Fibroblast of skin of scalp (primary cell): ENCODE measurements at places on chromosomes 7 and 10.

DNA sequence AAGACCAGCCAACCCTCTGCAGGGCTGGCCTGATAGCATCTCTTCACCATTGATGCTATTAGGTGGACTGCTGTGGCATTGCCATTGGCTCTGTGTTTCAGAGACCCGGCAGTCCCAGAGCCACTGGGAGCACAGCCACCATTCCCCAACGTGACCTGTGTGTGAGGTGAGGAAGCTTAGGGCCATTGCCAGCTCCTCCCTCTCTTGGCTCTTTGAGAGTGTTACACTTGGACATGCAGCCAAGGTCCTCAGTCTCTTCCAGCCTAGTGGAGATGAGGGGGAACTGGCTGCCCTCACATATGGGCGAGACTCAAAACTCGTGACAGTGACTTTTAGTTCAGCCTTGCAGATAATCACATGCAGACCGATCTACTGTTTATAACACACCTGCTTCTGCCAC lies 39.3 kb upstream of the HMX3 start:
- no peak for DNase-seq

GRCh38 chr7:76133164-76133775 lies 68.4 kb upstream of the SRRM3 start:
- no peak for DNase-seq

DNA sequence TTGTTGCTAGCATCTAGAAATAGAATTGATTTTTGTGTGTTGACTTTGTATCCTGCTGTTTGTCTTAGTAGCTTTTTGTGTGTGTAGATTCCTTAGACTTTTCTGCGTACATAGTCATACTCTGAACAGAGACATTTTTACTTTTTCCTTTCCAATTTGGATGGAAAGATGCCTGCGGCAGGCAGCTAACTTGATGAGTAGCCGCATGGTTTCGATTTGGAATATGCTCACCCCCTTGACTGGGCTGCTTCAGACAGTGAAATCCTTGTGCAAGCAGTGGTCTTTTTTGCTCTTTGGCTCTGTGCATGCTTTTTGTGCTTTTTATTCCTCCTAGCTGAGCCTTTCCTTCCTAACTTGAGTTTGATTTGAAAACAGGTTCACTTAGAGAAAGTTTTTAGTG lies 71.8 kb downstream of the HHEX start:
- DNase-seq: peak; percentile 46

- DNase-seq: no peak
These were observed 68.2 kb downstream of the SLC37A3 start for GRCh38 chr7:140330128-140330527.

- no peak for DNase-seq
These were observed 2.8 kb upstream of the CFAP43 start for GRCh38 chr10:104234934-104235333.

DNA sequence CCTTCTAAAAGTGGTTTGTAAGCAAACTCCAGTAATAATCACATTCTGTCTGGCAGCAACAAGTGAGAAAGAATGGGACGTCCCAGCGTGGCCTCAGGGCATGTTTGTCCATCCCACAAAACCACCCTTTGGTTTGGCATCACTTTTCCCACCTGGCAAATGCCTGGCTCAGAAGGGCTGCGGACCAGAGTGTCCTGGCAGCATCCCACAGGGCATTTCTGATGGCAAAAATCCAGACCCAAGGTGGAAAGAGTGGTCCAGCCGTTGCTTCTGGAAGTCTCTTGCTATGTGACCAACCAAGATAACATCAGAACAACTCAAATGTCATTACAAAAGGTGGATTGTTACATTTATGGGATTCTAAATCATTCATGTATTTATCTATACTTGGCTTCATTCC lies 174.4 kb downstream of the CREB5 start:
- DNase-seq: no peak

GRCh38 chr10:31599626-31600504 lies 280.8 kb downstream of the ZEB1 start:
- DNase-seq: no peak

DNA sequence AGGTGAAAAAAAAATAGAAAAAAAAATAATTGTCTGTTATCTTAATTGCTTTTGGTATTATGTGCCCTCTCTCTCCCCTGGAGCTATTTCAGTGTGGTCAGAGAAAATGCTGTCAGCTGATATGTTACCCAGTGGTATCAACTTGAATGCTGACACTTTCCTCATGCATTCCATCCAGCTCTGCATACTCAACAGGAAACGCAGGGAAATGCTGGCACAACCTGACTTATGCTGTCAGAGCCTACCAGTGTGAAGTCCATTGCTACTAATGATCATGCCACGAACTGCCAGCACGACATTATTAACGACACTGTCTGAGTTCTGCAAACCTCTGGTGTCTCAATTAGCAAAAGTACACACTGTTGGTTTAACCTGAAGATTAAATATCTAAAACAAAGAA lies 182.8 kb downstream of the ZWINT start:
- no peak for DNase-seq
